ENCODE measurements at places on chromosomes 7 and 10.

DNA sequence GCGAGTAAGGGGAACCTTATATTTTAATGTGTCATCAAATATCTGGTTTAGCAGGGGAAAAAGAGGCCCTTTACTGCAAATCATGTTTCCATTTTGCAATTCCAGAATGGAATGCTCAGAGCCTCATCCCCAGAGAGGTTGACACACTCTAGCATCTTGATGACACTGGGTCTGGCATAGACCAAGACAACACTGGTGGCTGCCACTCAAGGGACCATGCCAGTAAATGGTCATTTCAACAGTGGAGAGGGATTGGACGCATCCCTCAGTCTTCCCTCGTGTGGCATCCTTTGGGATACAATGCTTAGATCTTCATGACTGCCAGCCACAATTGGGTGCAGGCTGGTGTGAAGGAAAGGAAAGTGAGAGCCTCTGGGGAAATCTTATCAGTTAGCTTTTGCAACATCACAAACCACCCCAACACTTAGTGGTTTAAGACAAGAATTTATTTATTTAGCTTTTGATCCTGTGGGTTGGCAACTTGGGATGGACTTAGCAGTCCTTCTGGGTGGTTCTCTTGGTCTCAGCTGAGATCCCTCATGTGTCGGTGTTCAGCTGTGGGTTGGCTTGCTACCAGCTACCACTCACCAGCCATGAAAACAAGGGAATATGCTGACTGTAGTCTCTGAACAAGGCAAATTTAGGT lies 21.6 kb downstream of the TACC2 start:
- H3K27me3 ChIP-seq: peaks cover 57% of the 10 kb centered on the region
- H3K4me1 ChIP-seq: no peaks in the 10 kb centered on the region
- H3K4me3 ChIP-seq: no peak overlapping the region
- ATAC-seq: no peak

GRCh38 chr10:29774475-29774874 lies 139.7 kb upstream of the SVIL start:
- ATAC-seq: no peak
- H3K4me1 ChIP-seq: peaks cover 7% of the 10 kb centered on the region
- H3K4me3 ChIP-seq: no peak overlapping the region
- H3K27me3 ChIP-seq: peaks cover 24% of the 10 kb centered on the region
- no peak overlapping the region for H3K27ac ChIP-seq

GRCh38 chr10:123135415-123136141 lies at the start of gene HMX3:
Gene HMX3, plus strand, starts transcription at chr10:123135970. Its CDS starts 81 bp downstream, at chr10:123136051.
- peak within 1 kb of the TSS; percentile 50 for H3K4me3 ChIP-seq
- peaks cover 28% of the 10 kb centered on the region for H3K4me1 ChIP-seq
- peaks cover 83% of the 10 kb centered on the region for H3K27me3 ChIP-seq
- peak within 1 kb of the TSS; percentile 30 for H3K27ac ChIP-seq
- ATAC-seq: no peak

GRCh38 chr10:63267414-63268148 lies 134.5 kb downstream of the NRBF2 start:
- ATAC-seq: no peak
- H3K36me3 ChIP-seq: no peaks in the 10 kb centered on the region
- H3K4me1 ChIP-seq: peaks cover 15% of the 10 kb centered on the region
- peak overlapping the region; percentile 96 for H3K4me3 ChIP-seq
- H3K27me3 ChIP-seq: no peaks in the 10 kb centered on the region
- peak overlapping the region; percentile 98 for H3K27ac ChIP-seq

Measured in stimulated activated memory B cell treated with anti-CD40 and anti-IgM and Interleukin-4, amounts not matched to agents 10 μg/mL and 1 μg/mL and 100 μg/mL, for 72 hours (primary cell).